Left ventricle myocardium inferior (tissue), 1 donor: ENCODE measurements at places on chromosomes 5 and 9. TPM values are rescaled to one million over a fixed set of nuclear protein-coding genes. Genes with fewer than 3 reads are reported as not detected.

DNA sequence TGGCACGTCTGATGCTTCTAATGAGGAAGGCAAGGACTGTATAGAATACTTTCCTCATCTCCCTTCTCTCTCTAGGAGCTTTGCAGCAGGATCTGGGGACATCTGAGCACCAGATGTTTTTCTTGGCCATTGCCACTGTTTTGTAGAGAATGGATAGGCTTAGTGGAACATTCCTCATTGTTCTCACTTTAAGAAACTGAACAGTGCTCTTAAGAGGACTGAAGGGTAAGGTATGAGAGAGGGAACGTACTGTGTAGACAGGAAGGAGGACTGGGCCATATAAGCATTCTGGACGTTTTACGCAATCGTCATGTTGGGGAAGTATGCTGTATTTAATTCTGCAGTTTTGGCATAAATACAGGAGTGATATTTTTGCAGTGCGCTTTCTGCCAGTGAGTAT lies 70.6 kb downstream of the SMARCA2 start:
- H3K4me3 ChIP-seq: no peak overlapping the region
- H3K27ac ChIP-seq: peak overlapping the region; percentile 61
- peaks cover 96% of the 10 kb centered on the region for H3K36me3 ChIP-seq
- no peaks in the 10 kb centered on the region for H3K27me3 ChIP-seq
- H3K4me1 ChIP-seq: peaks cover 18% of the 10 kb centered on the region

- H3K27me3 ChIP-seq: no peaks in the 10 kb centered on the region
- H3K4me3 ChIP-seq: no peak overlapping the region
- no peak for DNase-seq
These were observed 51.7 kb upstream of the FAM240B start for GRCh38 chr9:38771593-38771992.

- no peaks in the 10 kb centered on the region for H3K36me3 ChIP-seq
- H3K27ac ChIP-seq: no peak overlapping the region
- H3K27me3 ChIP-seq: no peaks in the 10 kb centered on the region
These were observed 39.5 kb downstream of the SNCAIP start for GRCh38 chr5:122351416-122352157.

DNA sequence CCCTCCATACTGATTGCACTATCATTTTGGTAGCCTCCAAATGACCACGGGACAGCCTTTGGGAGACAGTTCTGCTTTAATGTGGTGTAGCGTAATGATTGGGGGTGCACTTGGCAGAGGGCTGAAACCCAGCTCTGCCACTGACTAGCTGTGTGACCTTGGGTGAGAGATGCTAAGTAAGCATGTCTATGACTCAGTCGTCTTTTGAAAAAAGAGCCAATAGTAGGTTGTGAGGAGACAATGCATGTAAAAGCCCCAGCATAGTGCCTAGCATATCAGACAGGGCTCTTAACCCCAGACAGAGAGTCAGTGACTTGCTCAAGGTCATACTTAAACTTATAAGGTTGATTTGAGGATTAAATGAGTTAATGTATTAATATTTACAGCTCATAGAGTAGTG lies 18.0 kb upstream of the CXCL14 start:
- DNase-seq: no peak
- no peaks in the 10 kb centered on the region for H3K36me3 ChIP-seq
- peaks cover 52% of the 10 kb centered on the region for H3K27me3 ChIP-seq
- H3K4me1 ChIP-seq: no peaks in the 10 kb centered on the region
- H3K4me3 ChIP-seq: no peak overlapping the region

DNA sequence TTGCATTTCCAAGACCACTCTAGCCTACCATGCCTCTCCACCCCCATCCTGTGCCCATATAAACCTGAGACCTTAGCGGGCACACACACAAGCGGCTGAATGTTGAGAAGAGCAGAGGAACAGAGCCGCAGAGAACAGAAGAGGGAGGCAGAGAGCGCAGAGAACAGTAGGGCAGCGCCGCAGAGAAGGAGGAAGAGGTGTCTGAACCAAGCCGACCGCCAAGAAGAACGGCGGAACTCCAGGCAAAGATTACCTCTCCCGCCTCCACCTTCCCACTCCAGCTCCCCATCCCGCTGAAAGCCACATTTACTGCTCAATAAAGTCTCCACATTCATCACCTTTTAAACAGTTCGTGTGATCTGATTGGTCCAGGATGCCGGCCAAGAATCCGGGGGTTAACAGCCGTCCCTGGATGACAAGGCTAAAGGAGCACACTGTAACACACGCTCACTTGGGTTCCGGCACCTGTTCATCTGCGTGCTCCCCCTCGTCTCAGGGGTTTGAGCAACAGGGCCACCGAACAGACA lies 33.2 kb downstream of the GRIN3A start:
- H3K4me1 ChIP-seq: peaks cover 8% of the 10 kb centered on the region
- peaks cover 7% of the 10 kb centered on the region for H3K27me3 ChIP-seq
- peak overlapping the region; percentile 55 for H3K4me3 ChIP-seq
- H3K27ac ChIP-seq: no peak overlapping the region
- no peaks in the 10 kb centered on the region for H3K36me3 ChIP-seq
- DNase-seq: peak; percentile 19

GRCh38 chr5:172602783-172603231 lies 38.3 kb upstream of the NEURL1B start:
- no peaks in the 10 kb centered on the region for H3K36me3 ChIP-seq
- H3K4me1 ChIP-seq: peaks cover 66% of the 10 kb centered on the region
- no peaks in the 10 kb centered on the region for H3K27me3 ChIP-seq

- no peak overlapping the region for H3K4me3 ChIP-seq
- no peak overlapping the region for H3K27ac ChIP-seq
- H3K4me1 ChIP-seq: peaks cover 17% of the 10 kb centered on the region
- DNase-seq: no peak
- no peaks in the 10 kb centered on the region for H3K36me3 ChIP-seq
- peaks cover 26% of the 10 kb centered on the region for H3K27me3 ChIP-seq
These were observed 224.1 kb downstream of the CACNA1B start for GRCh38 chr9:138101444-138102234.

DNA sequence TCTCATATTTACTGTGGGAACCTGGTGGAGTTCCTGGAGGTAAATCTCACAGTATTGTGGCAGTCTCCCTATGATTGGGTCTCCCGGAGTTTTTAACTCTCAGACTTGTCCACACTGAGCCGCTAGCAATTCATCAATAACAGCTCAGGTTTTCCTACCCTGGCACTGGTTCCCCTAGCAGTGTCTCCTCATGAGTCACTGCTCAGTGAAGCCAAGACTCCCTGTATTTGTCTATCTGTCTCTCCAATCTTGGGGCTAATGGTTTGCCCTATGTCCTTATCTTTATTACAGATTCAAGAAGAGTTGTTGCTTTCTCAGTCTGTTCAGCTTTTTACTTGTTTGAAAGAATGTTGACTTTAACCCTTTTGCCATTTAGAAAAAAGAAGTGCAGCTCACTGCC lies 176.7 kb upstream of the FGF10 start:
- H3K27me3 ChIP-seq: no peaks in the 10 kb centered on the region
- no peaks in the 10 kb centered on the region for H3K4me1 ChIP-seq

DNA sequence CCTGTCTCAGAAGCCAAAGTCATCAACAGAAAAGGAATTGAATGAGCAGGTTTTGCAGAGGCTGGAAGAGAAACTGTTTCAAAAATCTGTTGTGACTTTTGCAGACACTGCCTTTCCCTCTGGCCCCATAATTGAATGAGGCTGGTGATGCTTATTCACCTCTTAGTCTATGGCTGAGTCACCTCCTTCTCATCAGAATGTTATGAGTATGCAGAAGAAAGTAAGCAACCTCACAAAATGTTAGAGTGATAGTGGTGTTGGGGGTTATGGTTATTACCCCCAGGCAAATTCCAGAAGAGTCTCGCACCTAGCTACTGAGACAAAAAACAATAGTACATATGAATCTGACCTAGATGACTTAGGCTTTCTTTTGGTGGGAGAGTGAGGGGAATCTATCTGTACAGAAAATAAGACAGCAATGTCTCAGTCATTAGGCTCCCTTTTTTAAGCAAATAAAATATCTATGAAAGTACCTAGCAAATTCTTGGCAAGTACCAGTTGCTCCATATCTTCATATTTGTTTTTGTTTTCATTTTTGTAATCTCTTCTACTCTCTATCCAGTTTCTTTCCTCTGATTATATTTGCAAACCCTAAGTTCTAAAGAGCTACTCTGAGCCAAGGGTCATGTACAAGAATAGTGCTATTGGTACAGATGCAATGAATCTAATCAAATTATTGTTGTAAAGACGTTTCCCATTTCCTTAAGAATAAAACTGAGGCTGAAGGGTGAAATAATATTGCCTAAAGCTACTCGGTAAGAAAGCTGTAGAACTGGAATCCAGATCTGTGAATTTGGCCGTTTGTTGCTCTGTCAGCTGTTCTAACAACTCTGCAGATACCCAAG lies 498.1 kb upstream of the TNC start:
- DNase-seq: no peak
- no peak overlapping the region for H3K27ac ChIP-seq
- no peaks in the 10 kb centered on the region for H3K36me3 ChIP-seq

- H3K4me1 ChIP-seq: peaks cover 4% of the 10 kb centered on the region
- no peak overlapping the region for H3K4me3 ChIP-seq
- no peaks in the 10 kb centered on the region for H3K27me3 ChIP-seq
- no peaks in the 10 kb centered on the region for H3K36me3 ChIP-seq
These were observed 167.0 kb upstream of the ZNF618 start for GRCh38 chr9:113708821-113709713.

DNA sequence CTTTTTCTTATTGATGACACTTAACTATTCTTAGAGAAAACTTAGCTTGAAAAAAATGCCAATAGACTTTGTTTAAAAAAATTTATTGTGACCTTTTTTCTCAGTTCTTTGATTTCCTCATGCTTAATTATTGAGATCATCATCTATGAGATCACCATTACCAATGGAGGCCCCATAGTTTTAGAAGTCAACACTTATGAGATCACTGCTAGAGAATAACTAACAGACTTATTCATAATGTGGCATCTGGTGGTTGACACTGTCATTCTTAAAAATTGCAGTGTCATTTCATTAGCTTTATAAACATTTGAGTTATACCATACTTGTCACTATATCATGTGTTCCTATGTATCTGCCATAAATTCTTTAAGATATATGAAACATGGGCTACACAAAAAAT lies 14.9 kb upstream of the FEM1C start:
- no peaks in the 10 kb centered on the region for H3K36me3 ChIP-seq
- DNase-seq: no peak
- peaks cover 26% of the 10 kb centered on the region for H3K4me1 ChIP-seq

GRCh38 chr5:148186248-148187003 lies 16.4 kb upstream of the SPINK6 start:
- no peaks in the 10 kb centered on the region for H3K36me3 ChIP-seq
- no peaks in the 10 kb centered on the region for H3K27me3 ChIP-seq
- no peak overlapping the region for H3K27ac ChIP-seq
- no peak overlapping the region for H3K4me3 ChIP-seq
- no peaks in the 10 kb centered on the region for H3K4me1 ChIP-seq

GRCh38 chr9:2208991-2209390 lies 193.8 kb downstream of the SMARCA2 start:
- H3K4me1 ChIP-seq: peaks cover 12% of the 10 kb centered on the region
- peak overlapping the region; percentile 50 for H3K27ac ChIP-seq
- H3K4me3 ChIP-seq: no peak overlapping the region
- H3K27me3 ChIP-seq: no peaks in the 10 kb centered on the region

DNA sequence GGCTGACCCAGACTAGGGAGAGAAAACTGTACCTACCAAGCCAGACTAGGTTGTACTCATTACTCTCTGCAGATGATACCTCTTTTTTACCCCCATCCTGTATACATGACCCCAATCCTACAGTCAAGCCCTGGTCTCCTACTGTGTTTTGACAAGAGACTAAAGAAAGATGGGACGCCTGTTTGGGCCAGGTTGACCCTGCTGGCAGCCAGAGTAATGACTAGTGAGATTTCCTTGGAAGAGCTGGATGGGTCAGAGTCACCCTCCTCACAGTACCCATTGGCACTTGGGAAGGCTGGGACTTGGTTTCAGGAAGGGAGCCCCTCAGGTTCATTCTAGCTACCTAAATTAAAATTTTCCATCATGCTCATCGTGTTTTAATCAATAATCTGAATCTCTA lies 89.7 kb upstream of the NR4A3 start:
- H3K27me3 ChIP-seq: no peaks in the 10 kb centered on the region
- H3K27ac ChIP-seq: peak overlapping the region; percentile 59
- no peak overlapping the region for H3K4me3 ChIP-seq
- H3K4me1 ChIP-seq: peaks cover 17% of the 10 kb centered on the region

DNA sequence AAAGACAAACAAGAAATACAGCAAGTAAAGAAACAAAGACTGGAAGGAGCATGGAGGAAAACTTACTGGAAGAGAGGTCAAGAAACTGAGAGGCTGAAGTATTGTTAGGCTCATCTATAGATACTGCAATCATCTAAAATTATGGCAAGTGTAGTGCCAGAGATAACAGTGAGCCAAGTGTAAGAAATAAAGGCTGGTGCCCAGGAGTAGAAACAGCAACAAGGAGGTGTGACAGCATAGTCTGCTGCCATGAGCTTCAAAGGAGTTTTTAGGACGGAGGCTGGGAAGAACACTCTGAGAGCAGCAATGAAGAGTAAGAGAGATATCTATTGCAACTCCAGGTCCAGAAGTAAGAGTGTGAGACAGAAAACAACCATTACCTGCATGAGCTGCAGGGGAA lies 60.5 kb downstream of the MEGF9 start:
- no peaks in the 10 kb centered on the region for H3K27me3 ChIP-seq
- no peak overlapping the region for H3K4me3 ChIP-seq
- no peak for DNase-seq
- peaks cover 11% of the 10 kb centered on the region for H3K4me1 ChIP-seq
- H3K36me3 ChIP-seq: no peaks in the 10 kb centered on the region

GRCh38 chr5:179906795-179907555 lies 722 bp downstream of the TBC1D9B start:
- peak overlapping the region; percentile 85 for H3K27ac ChIP-seq
- H3K4me1 ChIP-seq: peaks cover 22% of the 10 kb centered on the region
- no peak for DNase-seq

DNA sequence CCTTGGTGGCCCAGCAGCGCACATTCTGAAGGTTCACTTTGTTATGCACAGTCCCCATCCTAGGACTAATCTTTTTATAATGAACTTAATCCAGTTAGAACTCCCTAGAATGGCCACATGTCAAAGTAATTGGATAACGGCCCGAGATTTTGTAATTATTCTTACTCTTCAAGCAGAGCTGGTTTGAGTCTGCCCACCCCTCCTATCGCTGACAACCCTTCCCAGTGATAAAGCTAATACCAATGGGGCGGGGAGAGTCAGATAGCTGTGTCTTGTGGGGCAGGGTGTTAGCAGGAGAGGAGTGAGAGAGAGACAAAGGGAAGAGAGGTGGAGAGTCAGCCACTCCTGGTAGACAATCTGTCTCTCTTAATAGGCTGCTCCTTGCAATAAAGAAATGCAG lies 356.9 kb downstream of the SLIT3 start:
- no peak overlapping the region for H3K27ac ChIP-seq
- no peaks in the 10 kb centered on the region for H3K36me3 ChIP-seq
- no peak for DNase-seq
- peaks cover 11% of the 10 kb centered on the region for H3K4me1 ChIP-seq
- H3K27me3 ChIP-seq: no peaks in the 10 kb centered on the region

The HRH2 gene
- total RNA-seq: 47.7 TPM

The RAB3C gene
- 1.2 TPM for total RNA-seq

The ANKRD20A1 gene
- 1.5 TPM for total RNA-seq

The PRUNE2 gene
- total RNA-seq: 3.1 TPM

The SV2C gene
- 0.44 TPM for total RNA-seq

The LCN9 gene
- not detected for total RNA-seq

The ANKRD34B gene
- total RNA-seq: not detected

The DNAH5 gene
- 0.14 TPM for total RNA-seq

The SLC4A9 gene
- total RNA-seq: 0.44 TPM

The DTWD2 gene
- 14.7 TPM for total RNA-seq
